ENCODE measurements at places on chromosomes 1 and 21. TPM values are rescaled to one million over a fixed set of nuclear protein-coding genes. Genes with fewer than 3 reads are reported as not detected.

CELA3A gene
- not detected for total RNA-seq

FLG gene
- not detected for total RNA-seq

CR1 gene
- total RNA-seq, result 2.8 TPM

ACTA1 gene
- total RNA-seq, result not detected

C1orf115 gene
- 1.5 TPM for total RNA-seq

CLCA4 gene
- not detected for total RNA-seq

RSPH1 gene
- total RNA-seq, result 0.27 TPM

ALX3 gene
- total RNA-seq, result not detected

BNIPL gene
- 1.0 TPM for total RNA-seq

DNA sequence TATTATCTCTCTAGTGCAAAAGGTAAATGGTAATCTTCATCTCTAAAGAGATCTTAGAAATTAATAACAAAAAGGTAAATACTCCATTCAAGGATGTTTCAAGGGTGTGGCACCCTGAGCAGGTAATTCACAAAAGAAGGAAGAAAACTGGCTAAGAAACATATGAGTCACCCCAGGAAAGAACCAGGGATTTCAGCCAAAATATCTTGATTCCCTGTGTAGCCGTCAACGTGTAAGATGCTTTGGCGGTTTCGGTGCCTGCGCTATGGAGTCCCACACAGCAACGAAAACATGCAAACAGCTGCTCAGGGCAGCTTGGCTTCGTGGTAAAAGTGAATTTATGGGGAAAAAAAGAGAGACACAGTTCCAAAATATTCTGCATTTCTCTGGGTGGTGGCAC lies 3.7 kb downstream of the ITGB2 start:
- no peaks in the 10 kb centered on the region for H3K27me3 ChIP-seq
- peaks cover 63% of the 10 kb centered on the region for H3K4me1 ChIP-seq
- H3K27ac ChIP-seq, result peak overlapping the region; percentile 72

DNA sequence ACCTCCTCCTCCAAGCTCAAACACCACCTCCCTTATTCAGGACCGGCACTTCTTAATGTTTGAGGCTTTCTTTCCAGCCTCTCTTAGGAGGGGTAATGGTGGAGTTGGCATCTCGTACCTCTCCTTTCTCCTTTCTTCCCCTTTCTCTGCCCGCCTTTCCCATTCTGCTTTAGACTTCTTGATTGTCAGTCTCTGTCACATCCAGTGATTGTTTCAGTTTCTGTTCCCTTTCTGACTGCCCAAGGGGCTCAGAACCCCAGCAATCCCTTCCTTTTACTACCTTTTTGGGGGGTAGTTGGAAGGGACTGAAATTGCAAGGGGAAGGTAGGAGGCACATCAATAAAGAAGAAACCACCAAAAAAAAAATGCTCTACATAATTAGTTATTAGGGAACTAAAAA lies 5.6 kb downstream of the ELK4 start:
- H3K36me3 ChIP-seq, result peaks cover 23% of the 10 kb centered on the region
- H3K27me3 ChIP-seq, result no peaks in the 10 kb centered on the region
- peaks cover 30% of the 10 kb centered on the region for H3K4me1 ChIP-seq
- no peak overlapping the region for H3K4me3 ChIP-seq
- H3K27ac ChIP-seq, result no peak overlapping the region

GRCh38 chr1:25167269-25168192 lies 64.8 kb downstream of the SYF2 start:
- no peak for DNase-seq
- H3K4me3 ChIP-seq, result no peak overlapping the region
- H3K27ac ChIP-seq, result no peak overlapping the region
- no peaks in the 10 kb centered on the region for H3K4me1 ChIP-seq
- H3K36me3 ChIP-seq, result no peaks in the 10 kb centered on the region
- no peaks in the 10 kb centered on the region for H3K27me3 ChIP-seq

GRCh38 chr1:229136822-229137221 lies 134.1 kb upstream of the RAB4A start:
- no peaks in the 10 kb centered on the region for H3K36me3 ChIP-seq
- H3K4me1 ChIP-seq, result peaks cover 29% of the 10 kb centered on the region
- no peak for DNase-seq
- H3K27ac ChIP-seq, result no peak overlapping the region
- H3K27me3 ChIP-seq, result no peaks in the 10 kb centered on the region

GRCh38 chr1:183416850-183417771 lies 1.1 kb downstream of the NMNAT2 start:
- H3K4me3 ChIP-seq, result peak overlapping the region; percentile 41
- peak; percentile 42 for DNase-seq
- no peaks in the 10 kb centered on the region for H3K4me1 ChIP-seq
- H3K36me3 ChIP-seq, result no peaks in the 10 kb centered on the region
- H3K27me3 ChIP-seq, result peaks cover 12% of the 10 kb centered on the region
- H3K27ac ChIP-seq, result no peak overlapping the region

- no peaks in the 10 kb centered on the region for H3K4me1 ChIP-seq
- no peak overlapping the region for H3K4me3 ChIP-seq
Observed at GRCh38 chr1:50950396-50950795, 9.7 kb downstream of the FAF1 start.

- DNase-seq, result no peak
- H3K36me3 ChIP-seq, result peaks cover 5% of the 10 kb centered on the region
- H3K27me3 ChIP-seq, result no peaks in the 10 kb centered on the region
- H3K4me3 ChIP-seq, result no peak overlapping the region
- H3K4me1 ChIP-seq, result peaks cover 91% of the 10 kb centered on the region
- peak overlapping the region; percentile 47 for H3K27ac ChIP-seq
Observed at GRCh38 chr21:46555225-46555617, 49.7 kb downstream of the S100B start.

- H3K4me3 ChIP-seq, result no peak overlapping the region
- peaks cover 7% of the 10 kb centered on the region for H3K4me1 ChIP-seq
- H3K36me3 ChIP-seq, result no peaks in the 10 kb centered on the region
- peaks cover 13% of the 10 kb centered on the region for H3K27me3 ChIP-seq
- no peak overlapping the region for H3K27ac ChIP-seq
Observed at GRCh38 chr1:94239796-94240195, 2.4 kb upstream of the ARHGAP29 start.

- no peak for DNase-seq
- H3K36me3 ChIP-seq, result no peaks in the 10 kb centered on the region
- no peaks in the 10 kb centered on the region for H3K4me1 ChIP-seq
- no peak overlapping the region for H3K4me3 ChIP-seq
Observed at GRCh38 chr1:193656841-193657240, 470.4 kb upstream of the B3GALT2 start.

DNA sequence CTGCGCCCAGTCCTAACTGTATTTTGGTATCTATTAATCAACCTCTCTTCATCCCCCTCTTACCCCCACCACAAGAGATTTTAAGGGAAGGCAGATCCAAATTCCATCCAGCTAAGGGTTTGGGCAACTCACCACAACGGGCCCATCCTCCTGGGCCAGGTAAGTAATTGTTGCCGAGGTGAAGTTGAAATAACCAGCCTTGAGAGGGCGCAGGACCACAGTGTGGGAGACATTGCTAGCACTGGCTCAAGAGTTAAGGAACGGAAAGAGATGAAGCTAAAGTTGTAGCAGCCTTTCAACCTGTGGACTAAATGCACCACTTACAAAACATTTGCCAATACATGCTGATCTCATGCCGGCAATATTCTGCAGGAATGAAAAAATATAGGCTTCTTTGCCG lies 5.9 kb downstream of the SSR2 start:
- peaks cover 4% of the 10 kb centered on the region for H3K4me1 ChIP-seq
- no peak overlapping the region for H3K4me3 ChIP-seq
- H3K27me3 ChIP-seq, result no peaks in the 10 kb centered on the region
- DNase-seq, result no peak
- no peak overlapping the region for H3K27ac ChIP-seq

- H3K4me3 ChIP-seq, result no peak overlapping the region
- H3K27ac ChIP-seq, result no peak overlapping the region
- no peaks in the 10 kb centered on the region for H3K36me3 ChIP-seq
- no peaks in the 10 kb centered on the region for H3K27me3 ChIP-seq
- no peak for DNase-seq
- no peaks in the 10 kb centered on the region for H3K4me1 ChIP-seq
Observed at GRCh38 chr1:217965156-217965786, 319.8 kb upstream of the RRP15 start.

- H3K4me1 ChIP-seq, result peaks cover 36% of the 10 kb centered on the region
- H3K27ac ChIP-seq, result peak overlapping the region; percentile 69
- peak overlapping the region; percentile 89 for H3K4me3 ChIP-seq
- H3K36me3 ChIP-seq, result no peaks in the 10 kb centered on the region
Observed at GRCh38 chr1:39692152-39693074, 1.2 kb upstream of the HPCAL4 start.

DNA sequence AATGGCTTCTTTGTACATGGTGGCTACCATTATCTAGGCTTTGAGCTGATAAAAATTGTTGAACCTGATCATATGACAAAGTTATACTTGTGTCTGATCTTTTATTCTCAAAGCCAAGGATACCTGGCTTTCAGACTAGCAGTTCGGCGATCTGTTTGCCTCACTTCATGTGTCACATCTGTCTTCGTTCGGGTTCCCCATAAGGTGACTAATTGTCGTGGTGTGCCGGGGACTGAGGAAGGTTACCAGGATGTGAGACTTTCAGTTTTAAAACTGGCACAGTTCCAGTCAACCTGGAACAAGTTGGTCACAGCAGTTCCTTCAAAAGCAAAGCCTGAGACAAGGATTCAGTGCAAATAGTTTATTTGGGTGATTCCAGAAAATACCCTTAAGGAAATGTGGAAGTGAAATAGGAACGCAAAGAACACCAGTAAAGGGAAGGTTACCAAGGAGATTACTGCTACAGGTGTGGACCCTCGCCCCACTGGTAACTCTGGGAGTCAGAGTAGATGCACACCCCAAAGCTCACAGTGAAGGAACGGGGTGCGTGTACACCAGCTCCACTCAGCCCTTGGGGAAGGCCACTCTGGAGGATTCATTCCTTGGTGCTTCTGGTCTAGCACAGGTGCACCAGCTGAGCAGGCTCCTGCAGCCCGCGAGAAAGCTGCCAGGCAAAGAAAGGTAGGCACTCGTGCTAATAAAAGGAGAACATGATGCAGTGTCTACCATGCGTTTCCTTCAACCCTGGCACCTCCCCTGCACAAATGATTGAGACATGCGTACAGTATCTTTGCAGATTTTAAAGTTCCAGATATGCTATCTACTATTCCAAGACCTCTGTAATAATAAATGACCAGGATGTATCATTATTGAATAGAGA lies 69.0 kb downstream of the VWA5B1 start:
- H3K27ac ChIP-seq, result no peak overlapping the region
- no peaks in the 10 kb centered on the region for H3K36me3 ChIP-seq
- no peak for DNase-seq
- peaks cover 3% of the 10 kb centered on the region for H3K27me3 ChIP-seq
- H3K4me1 ChIP-seq, result no peaks in the 10 kb centered on the region
- no peak overlapping the region for H3K4me3 ChIP-seq

DNA sequence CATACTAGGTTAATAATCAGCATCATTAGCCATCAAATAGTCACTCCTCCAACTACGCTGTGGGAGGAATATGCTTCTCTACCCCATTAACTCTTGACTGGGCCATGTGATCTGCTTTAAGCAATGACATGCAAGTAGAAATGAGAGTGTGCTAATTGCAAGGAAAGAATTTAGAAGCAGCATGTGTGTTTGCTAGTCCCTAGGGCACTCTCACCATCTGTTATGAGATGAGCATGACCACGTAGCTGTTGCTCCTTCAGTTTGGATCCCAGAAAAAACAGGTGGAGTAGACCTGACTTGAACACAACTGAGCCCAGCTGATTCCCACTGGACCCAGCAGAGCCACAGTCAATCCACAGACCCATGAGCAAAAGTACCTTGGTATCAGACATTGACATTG lies 19.7 kb upstream of the RGS7 start:
- H3K4me3 ChIP-seq, result no peak overlapping the region
- no peak overlapping the region for H3K27ac ChIP-seq
- no peaks in the 10 kb centered on the region for H3K27me3 ChIP-seq
- no peaks in the 10 kb centered on the region for H3K36me3 ChIP-seq
- H3K4me1 ChIP-seq, result no peaks in the 10 kb centered on the region
- no peak for DNase-seq

DNA sequence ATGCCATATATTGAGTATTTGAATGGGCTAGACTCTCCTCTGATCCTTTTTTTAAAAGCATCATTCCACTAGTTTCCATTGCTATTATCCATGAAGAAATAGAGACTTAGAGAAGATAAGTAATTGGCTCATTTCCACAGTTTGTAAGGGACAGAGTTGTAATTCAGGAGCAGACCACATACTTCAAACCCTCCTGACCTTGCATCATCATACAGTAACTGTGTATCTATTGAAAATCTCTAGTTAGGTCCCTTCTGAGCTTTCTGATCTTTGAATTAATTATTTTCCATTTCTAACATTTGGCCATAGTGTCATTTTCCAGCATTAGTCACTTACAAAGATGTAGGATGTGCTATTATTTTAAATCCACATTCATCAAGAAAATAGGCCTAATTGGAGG lies 386.5 kb upstream of the ST6GALNAC5 start:
- H3K27ac ChIP-seq, result no peak overlapping the region
- no peaks in the 10 kb centered on the region for H3K36me3 ChIP-seq
- H3K4me1 ChIP-seq, result no peaks in the 10 kb centered on the region
- no peaks in the 10 kb centered on the region for H3K27me3 ChIP-seq

DNA sequence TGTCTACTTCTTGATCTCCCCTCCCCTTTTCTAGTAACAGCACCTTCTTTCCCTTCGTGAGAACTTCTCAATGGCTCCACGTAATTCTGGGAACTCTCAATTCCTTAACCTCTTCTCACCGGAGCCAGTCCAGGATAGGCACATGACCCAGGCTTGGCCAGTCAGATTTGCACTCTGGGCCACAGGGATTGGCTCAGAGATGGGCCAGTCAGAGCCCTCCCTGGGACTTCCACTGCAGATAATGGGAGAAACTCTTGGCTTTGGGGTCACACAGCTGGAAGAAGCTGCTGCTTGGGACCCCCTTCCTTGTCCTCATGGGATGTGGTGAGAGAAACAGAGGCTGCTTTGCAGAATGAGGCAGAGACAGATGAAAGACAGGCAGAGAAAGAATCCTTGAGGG lies 302.3 kb downstream of the PTPRU start:
- no peak overlapping the region for H3K27ac ChIP-seq
- H3K4me3 ChIP-seq, result no peak overlapping the region

DNA sequence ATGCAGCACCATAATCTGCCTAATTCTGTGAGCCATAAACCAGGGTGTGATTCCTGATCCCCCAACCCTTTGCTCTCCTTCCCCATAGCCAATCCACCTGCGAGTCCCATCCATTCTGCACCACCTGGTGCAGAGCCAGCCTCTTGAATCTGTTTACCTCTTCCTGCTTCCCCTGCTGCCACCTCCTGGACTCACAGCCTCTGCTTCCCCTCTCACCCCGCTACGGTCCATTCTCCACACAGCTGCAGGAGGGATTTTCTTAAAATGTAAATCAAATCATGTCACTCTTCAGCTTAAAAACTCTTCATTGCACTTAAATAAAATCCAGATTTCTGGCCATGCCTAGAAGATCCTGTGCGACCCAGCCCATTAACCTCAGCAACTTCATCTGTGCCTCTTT lies 186.7 kb downstream of the FOXD2 start:
- no peaks in the 10 kb centered on the region for H3K36me3 ChIP-seq
- DNase-seq, result no peak
- no peaks in the 10 kb centered on the region for H3K4me1 ChIP-seq
- no peaks in the 10 kb centered on the region for H3K27me3 ChIP-seq

GRCh38 chr1:235297579-235297978 lies 30.4 kb downstream of the ARID4B start:
- H3K36me3 ChIP-seq, result no peaks in the 10 kb centered on the region
- DNase-seq, result no peak
- H3K27me3 ChIP-seq, result no peaks in the 10 kb centered on the region
- peak overlapping the region; percentile 82 for H3K27ac ChIP-seq
- peaks cover 36% of the 10 kb centered on the region for H3K4me1 ChIP-seq

Data from naive thymus-derived CD4-positive, alpha-beta T cell (primary cell).